Activated naive CD8-positive, alpha-beta T cell treated with anti-CD3 and anti-CD28 coated beads, Interleukin-2, amount 10 ng/mL, durations not matched to agents 7 days and 5 days (primary cell): ENCODE measurements at places on chromosomes 12 and 14. TPM values are rescaled to one million over a fixed set of nuclear protein-coding genes. Genes with fewer than 3 reads are reported as not detected.

DNA sequence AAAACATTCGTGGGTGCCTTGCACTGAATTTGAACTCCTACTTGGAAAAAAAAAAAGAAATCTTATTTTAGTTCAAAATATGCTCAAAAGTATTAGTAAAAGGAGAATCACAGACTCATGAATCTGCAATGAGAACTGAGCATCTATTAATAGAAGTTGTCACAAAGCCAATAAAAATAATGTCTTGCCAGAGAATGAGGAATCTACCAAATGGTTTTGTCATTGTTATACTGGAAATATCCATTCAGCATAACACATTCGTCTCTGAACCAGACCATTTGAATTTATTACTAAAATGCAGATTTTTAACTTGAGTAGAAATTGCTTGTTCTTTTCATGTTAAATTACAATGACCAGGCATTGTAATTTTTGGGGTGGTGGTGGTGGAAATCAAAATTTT, 11.6 kb upstream of the PTPRB start:
- no peak for DNase-seq
- no peak overlapping the region for H3K27ac ChIP-seq
- no peaks in the 10 kb centered on the region for H3K36me3 ChIP-seq
- peaks cover 3% of the 10 kb centered on the region for H3K4me1 ChIP-seq

GRCh38 chr12:47801170-47801903, 18.4 kb downstream of the HDAC7 start:
- H3K27ac ChIP-seq = peak overlapping the region; percentile 95
- no peak for DNase-seq
- no peaks in the 10 kb centered on the region for H3K27me3 ChIP-seq

- H3K4me3 ChIP-seq = no peak overlapping the region
- no peak for DNase-seq
- H3K4me1 ChIP-seq = no peaks in the 10 kb centered on the region
- H3K27me3 ChIP-seq = peaks cover 25% of the 10 kb centered on the region
Observed at GRCh38 chr12:88994537-88994936, 357.8 kb downstream of the DUSP6 start.

- H3K4me1 ChIP-seq = peaks cover 16% of the 10 kb centered on the region
- H3K36me3 ChIP-seq = no peaks in the 10 kb centered on the region
- DNase-seq = no peak
- H3K27me3 ChIP-seq = no peaks in the 10 kb centered on the region
Observed at GRCh38 chr12:80183939-80184338, 84.6 kb downstream of the OTOGL start.

DNA sequence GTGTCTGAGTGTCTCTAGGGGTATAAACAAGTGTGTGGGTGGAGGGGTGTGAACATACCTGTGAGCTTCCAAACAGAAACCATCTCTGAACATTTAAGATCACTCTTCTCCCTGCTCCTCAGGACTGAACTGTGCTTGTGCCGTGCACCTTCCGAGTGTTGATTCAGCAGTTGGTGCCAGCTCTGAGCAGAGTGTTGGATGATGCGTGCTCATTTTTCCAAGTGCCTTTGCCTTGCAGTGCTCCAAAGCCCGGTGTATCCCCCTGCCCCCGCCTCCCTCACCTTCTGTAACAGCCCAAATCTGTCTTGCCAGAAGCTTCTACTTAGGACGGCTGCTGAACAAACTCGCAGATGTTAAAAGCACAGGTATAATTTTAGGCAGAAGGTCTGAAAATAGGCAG, 4.4 kb downstream of the WSCD2 start:
- no peak for DNase-seq
- H3K27me3 ChIP-seq = peaks cover 27% of the 10 kb centered on the region
- H3K4me3 ChIP-seq = no peak overlapping the region
- H3K4me1 ChIP-seq = no peaks in the 10 kb centered on the region
- no peak overlapping the region for H3K27ac ChIP-seq

DNA sequence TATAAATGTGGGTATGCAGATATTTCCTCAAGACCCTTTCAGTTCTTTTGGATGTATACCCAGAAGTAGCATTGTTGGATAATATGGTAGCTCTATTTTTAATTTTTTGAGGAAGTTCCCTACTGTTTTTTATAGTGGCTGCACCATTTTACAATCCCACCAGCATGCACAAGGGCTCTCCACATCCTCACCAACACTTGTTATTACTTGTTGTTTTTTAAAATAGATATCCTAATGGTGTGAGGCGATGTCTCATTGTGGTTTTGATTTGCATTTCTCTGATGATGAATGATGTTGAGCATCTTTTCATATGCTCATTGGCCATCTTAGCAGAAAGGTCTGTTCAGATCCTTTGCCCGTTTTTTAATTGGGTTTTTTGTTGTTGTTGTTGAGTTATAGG, 47.1 kb downstream of the DIP2B start:
- peaks cover 20% of the 10 kb centered on the region for H3K36me3 ChIP-seq
- no peak overlapping the region for H3K27ac ChIP-seq
- DNase-seq = no peak

DNA sequence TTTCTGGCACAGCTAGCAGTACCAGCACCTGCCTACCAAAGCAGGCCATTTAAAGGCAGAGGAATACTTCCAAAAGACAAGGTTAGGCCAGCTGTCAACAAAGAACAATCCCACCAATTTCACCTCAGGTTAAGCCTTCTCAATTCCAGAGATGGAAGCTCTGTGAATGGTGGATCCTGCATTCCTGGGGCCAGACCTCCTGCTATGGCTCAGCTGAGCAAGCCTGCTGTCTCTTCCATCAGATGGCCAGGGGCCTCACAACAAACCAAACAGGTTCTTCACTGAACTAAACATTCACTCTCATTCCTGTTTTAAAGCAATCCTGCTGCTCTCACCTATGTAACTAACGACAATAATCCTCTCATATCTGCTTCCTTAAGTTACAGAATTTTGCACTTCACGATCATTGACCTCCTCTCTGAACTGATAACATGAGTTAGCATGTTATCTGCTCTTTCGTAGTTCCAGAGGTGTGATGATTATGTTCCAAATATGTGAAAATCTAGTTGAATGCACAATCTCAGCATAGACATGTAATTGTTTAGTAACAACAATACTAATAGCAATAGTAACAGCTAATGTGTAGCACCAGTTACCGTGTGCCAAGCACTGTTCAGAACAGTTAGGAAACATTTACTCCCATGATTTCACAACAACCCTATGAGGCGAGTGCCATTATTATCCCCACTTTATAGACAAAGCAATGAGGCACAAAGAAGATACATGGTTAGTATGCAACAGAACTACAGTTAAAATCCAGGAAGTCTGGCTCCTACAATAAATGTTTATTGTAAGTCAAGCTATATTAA, 73.2 kb downstream of the SLC2A13 start:
- no peaks in the 10 kb centered on the region for H3K27me3 ChIP-seq
- H3K27ac ChIP-seq = no peak overlapping the region

PIK3C2G gene
- not detected for total RNA-seq

SENP1 gene
- 36.2 TPM for total RNA-seq

CCDC177 gene
- not detected for total RNA-seq

GRCh38 chr12:12983420-12984035, 16.5 kb downstream of the HEBP1 start:
- H3K36me3 ChIP-seq = peaks cover 5% of the 10 kb centered on the region
- H3K4me3 ChIP-seq = no peak overlapping the region
- DNase-seq = no peak
- H3K4me1 ChIP-seq = peaks cover 2% of the 10 kb centered on the region
- no peak overlapping the region for H3K27ac ChIP-seq

DNA sequence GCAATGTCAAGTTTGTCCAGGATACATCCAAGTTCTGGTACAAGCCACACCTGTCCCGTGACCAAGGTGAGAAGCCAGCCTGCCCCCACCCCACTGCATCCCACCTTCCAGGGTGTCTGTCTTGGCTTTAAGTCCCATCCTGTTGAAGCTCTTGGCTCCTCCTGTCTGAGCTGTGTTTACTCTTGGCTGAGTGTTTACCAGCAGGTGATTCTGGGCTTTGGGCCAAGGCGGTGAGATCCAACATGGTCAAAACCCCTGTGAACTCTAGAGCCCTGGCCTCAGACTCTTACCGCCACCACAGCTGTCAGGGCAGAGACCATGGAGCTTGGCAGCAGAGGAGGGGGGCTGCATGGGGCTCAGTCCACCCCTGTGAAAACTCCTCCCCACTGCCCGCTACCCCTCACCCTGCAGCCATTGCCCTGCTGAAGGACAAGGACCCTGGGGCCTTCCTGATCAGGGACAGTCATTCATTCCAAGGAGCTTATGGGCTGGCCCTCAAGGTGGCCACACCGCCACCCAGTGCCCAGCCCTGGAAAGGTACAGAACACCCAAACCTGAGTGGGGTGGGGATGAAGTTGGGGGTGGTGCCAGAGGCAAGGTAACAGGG, 11.6 kb downstream of the TNS2 start:
- no peak overlapping the region for H3K4me3 ChIP-seq
- DNase-seq = peak; percentile 38
- H3K27me3 ChIP-seq = peaks cover 3% of the 10 kb centered on the region
- H3K36me3 ChIP-seq = peaks cover 15% of the 10 kb centered on the region
- H3K4me1 ChIP-seq = peaks cover 6% of the 10 kb centered on the region

DNA sequence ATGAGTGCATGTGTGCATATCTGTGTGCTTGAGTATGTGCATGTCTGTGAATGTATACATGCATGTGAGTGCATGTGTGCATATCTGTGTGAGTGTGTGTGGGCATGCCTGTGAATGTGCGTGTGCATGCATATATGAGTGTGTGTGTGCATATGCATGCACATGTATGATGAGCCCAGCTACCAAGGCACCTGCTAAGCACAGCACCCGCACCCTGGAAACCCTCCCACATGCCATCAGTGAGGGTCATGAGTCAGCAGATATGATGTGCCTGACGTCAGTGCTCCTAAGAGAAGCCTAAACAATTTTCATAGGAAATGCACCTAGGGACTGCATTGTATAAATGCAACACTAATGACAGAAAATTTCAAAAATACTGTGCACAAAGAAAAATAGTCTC, 151.1 kb downstream of the KIF26A start:
- H3K27me3 ChIP-seq = no peaks in the 10 kb centered on the region
- DNase-seq = peak; percentile 4
- H3K27ac ChIP-seq = no peak overlapping the region
- H3K4me1 ChIP-seq = no peaks in the 10 kb centered on the region

YBX3 gene
- 72.3 TPM for total RNA-seq

GRCh38 chr12:128789356-128789929, 34.3 kb downstream of the SLC15A4 start:
- no peak overlapping the region for H3K27ac ChIP-seq
- H3K4me1 ChIP-seq = peaks cover 10% of the 10 kb centered on the region
- H3K4me3 ChIP-seq = no peak overlapping the region
- H3K27me3 ChIP-seq = no peaks in the 10 kb centered on the region
- peaks cover 13% of the 10 kb centered on the region for H3K36me3 ChIP-seq
- DNase-seq = no peak

DNA sequence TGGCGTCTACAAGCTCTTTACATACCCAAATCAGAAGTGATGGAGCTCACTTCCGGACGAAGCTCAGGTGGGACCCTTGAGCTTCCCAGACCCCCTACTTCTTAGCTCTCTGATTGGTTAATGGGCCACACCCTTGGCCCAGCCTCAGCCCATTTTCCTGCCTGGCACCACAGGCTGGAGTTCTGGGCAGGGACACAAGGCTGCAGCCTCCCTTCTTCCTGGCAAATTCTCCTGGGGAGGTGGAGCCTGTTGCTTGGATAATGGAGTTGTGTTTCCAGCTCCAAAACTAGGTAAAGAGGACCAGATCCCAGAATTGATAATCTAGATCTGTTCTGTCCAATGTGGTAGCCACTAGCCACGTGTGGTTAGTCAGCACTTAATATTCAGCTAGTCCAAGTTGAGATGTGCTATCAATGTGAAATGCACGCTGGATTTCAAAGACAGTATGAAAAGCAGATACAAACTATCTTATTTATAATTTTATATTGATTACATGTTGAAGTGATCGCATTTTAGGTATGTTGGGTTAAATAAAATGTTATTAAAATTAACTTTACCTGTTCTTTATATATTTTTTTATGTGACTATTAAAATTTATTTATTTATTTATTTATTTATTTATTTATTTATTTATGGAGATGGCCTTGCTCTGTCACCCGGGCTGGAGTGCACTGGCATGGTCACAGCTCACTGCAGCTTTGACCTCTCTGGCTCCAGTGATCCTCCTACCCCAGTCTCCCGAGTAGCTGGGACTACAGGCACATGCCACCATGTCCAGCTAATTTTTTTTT, 12.6 kb upstream of the FAIM2 start:
- no peak overlapping the region for H3K4me3 ChIP-seq
- H3K4me1 ChIP-seq = no peaks in the 10 kb centered on the region
- H3K27ac ChIP-seq = no peak overlapping the region
- peaks cover 7% of the 10 kb centered on the region for H3K27me3 ChIP-seq
- no peaks in the 10 kb centered on the region for H3K36me3 ChIP-seq

DNA sequence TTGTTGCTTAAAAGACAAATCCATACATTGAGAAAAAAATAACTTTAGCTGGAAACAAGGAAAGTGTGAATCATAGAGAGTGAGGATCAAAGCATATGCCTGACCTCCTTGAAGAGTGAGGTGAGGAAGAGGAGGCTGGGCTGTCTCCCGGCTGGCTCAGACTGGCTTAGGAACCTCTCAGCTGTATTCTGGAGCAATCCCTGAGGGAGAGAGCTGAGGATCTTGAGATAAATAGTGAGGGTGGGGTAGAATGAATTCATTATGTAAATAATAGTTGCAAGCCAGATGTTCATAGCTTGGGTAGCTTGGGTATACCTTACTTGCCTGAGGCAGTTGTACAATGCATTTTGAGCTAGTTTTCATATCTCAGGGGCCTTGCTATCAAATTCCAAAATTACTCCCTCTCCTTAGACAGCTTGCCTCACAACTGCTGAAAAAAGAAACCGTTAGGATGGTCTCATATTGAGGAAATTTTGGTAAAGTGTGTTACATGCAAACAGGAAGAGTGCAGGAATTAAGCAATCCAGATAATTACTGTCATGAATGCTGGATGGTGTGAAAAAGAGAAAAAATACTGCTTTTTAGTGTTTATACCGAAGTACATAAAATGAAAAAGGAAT, 30.5 kb upstream of the SLC15A5 start:
- no peaks in the 10 kb centered on the region for H3K27me3 ChIP-seq
- DNase-seq = no peak
- no peaks in the 10 kb centered on the region for H3K4me1 ChIP-seq
- H3K27ac ChIP-seq = no peak overlapping the region
- no peak overlapping the region for H3K4me3 ChIP-seq

GRCh38 chr12:22628228-22628627, 3.3 kb downstream of the ETNK1 start:
- H3K27ac ChIP-seq = no peak overlapping the region
- H3K27me3 ChIP-seq = no peaks in the 10 kb centered on the region
- H3K36me3 ChIP-seq = peaks cover 5% of the 10 kb centered on the region
- no peak for DNase-seq
- H3K4me1 ChIP-seq = peaks cover 42% of the 10 kb centered on the region

DNA sequence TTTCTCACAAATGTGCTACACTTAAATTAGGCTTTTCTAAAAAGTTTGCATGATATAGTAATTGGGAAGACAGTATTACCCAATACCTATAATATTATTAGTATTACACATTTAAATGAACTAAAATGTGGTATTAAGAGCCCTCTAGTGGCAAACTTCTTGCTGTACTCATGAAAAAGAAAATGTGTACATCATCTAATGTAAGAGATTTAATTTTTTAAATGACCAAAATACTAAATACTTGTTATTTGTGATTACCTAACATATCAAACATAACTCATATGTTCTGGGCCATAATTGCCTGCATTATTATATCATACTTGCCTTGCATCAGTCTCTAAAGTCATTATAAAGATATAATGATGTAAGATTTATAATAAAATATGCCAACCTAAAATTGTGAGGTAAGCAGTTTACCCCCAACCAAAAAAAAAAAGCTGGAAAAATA, 64.2 kb downstream of the DNAI7 start:
- H3K27ac ChIP-seq = no peak overlapping the region
- no peak overlapping the region for H3K4me3 ChIP-seq
- DNase-seq = no peak
- H3K4me1 ChIP-seq = no peaks in the 10 kb centered on the region
- peaks cover 8% of the 10 kb centered on the region for H3K27me3 ChIP-seq
- H3K36me3 ChIP-seq = no peaks in the 10 kb centered on the region
